BE2C (cell line): ENCODE measurements at places on chromosomes 5 and 9.

- no peak for DNase-seq
These were observed 14.4 kb upstream of the CCDC69 start for GRCh38 chr5:151238303-151238741.

- DNase-seq, result peak; percentile 74
These were observed at the start of gene LHX2 for GRCh38 chr9:124011460-124012301. Gene LHX2, plus strand, starts transcription at chr9:124011768. Its CDS starts 581 bp downstream, at chr9:124012349.

- no peak for DNase-seq
These were observed 48.9 kb upstream of the TTC23L start for GRCh38 chr5:34790069-34790468.

DNA sequence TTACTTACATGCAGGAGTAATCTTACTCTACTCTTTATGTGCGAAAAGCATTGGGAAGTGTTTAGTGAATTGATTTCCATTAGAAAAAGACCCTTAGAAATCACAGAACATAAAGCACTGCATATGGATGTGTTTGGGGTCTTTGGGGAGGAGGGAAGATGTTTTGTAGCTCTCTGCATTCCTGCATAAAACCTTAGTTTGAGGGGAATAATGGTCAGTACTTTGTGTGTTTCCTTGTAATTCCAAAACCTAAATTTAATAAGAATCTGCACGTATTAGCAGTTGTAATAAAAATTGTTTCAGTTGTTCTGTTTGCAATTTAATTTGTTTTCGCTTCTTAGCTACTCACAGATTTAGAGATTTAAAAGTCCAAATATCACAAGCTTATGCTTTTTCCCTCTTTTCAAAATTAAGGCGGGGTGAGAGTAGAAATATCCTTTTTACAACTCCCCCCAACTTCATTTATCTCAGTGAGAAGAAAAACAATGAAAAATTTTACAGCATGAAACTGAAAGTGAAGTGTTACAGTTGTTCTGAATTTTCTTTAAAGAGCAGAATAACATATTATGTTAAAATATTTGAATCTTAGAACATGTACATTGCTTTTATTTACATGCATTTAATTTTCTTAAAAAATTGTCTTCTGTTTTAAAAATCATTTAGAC, 143.8 kb downstream of the SMARCA2 start:
- no peak for DNase-seq

DNA sequence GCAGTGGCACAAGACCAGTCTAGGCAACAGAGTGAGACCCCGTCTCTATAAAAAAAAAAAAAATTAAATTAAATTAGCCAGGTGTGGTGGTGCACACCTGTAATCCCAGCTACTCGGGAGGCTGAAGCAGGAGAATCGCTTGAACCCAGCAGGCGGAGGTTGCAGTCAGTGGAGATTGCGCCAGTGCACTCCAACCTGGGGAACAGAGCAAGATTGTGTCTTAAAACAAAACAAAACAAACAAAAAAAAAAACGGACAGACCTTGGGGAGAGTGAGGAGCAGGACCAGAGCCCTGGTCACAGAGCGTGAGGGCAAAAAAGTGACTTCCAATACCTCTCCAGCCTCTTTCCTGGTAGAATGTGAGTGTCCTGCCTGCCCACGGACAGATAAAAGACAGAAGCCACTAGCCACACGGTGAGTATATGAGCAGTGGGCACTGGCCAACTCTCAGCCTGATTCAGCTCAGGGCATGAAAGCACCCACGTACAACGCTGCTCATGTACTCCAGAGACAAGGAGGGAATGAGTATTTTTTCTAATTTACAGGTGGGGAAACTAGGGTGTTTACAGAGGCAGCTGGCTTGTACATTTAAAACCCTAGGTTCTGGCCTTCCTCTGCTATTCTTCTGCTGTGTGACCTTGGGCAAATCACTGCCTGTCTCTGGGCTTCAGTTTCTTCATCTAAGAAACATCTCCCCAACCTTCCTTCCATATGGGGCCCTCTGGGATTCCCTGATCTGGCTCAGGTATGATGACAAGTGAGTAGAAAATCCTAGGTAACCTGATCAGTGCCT, 1.8 kb downstream of the OLFML2A start:
- DNase-seq, result no peak

- DNase-seq, result no peak
These were observed 405.2 kb upstream of the MPDZ start for GRCh38 chr9:13684656-13685055.

GRCh38 chr9:108219664-108220063, 636.1 kb downstream of the ACTL7B start:
- DNase-seq, result no peak

DNA sequence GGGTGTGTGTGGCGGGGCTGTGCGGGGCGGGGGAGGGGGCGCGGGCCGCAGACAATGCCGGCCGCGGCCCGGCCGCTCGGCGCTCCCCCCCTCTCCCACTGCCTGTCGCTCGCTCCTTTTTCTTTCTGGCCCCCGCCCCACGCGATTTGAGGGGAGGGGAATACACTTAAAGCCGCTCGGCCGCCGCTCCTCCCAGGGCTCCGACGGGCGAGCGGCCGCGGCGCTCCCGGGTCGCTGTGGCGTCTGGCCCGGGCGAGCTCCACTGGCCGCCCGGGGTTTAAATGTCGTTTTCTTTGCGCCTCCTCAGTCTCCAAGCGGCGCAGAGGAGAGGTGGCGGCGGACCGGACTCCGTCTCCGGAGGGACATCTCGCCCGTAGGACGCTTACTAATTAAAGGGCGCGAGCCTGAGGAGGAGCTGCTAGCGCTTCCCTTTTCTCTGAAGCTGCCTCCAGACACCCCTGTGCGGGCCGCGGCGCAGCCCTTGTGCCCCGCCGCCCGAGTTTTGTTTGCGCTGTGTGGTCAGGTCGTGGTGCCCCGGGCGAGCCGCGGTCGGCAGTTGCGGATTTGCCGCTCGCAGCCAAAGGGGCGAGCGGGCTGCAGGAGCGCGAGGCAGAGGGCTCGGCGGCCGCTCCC, 1.4 kb downstream of the ZSWIM6 start:
- DNase-seq, result peak; percentile 53

GRCh38 chr9:33524306-33524947, 376 bp downstream of the ANKRD18B start:
- DNase-seq, result peak; percentile 34

DNA sequence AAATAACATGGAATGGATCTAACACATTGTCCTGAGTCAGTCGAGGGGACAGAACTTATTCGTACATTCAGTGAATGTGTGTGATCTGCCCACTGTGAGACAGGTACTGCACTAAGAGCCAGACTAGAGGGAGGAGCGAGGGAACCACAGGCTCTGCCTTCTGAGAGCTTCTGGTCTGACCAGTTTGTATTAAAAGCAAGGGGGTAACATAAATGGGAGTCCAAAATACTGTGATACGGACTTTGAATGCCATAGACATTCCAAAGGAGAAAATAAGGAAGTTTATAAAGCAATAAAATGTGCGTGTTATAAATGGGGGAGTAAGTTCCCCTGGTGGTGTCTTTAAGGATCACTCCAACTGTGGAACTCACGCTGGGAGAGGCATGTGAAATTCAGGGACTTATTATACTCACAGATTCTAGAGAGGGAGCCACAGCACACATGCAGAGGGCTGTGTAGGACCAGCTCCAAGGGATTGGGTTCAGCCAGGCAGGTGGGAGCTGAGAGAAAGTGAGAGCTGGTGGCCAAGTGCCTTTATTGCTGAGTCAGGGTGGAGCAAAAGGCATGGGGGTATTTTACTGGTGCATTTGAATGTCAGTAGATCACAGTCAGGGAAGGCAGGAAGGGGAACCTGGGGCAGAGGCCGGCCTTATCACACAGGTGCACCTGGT, 186.5 kb upstream of the WWC1 start:
- no peak for DNase-seq

- no peak for DNase-seq
These were observed 1.5 kb downstream of the EGFL7 start for GRCh38 chr9:136664000-136664915.
